ENCODE measurements at places on chromosomes 12 and 14.

DNA sequence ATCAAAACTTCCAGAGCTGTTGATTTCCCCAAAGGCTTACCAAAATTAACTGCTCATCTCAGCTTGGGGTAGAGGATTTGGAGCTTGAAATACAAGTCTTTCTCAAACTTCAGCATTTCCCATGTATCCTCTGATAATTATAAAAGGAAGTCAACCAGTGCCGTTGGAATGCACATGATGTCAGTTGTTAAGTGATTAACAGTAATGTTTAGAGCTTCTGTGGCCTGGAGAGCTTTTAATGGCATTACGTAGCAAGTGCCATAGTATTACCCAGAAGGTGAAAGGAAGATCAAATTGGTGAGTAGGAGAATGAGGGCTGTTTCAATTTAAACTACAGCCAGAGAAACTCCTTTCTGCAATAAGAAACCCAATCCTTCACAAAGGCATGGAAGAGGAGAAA lies 62.5 kb upstream of the PTPRR start:
- no peak for DNase-seq

- no peak for DNase-seq
These were observed 203.3 kb upstream of the NUDT4 start for GRCh38 chr12:93174473-93174872.

GRCh38 chr14:33118668-33119067 lies 180.0 kb downstream of the NPAS3 start:
- DNase-seq = no peak

DNA sequence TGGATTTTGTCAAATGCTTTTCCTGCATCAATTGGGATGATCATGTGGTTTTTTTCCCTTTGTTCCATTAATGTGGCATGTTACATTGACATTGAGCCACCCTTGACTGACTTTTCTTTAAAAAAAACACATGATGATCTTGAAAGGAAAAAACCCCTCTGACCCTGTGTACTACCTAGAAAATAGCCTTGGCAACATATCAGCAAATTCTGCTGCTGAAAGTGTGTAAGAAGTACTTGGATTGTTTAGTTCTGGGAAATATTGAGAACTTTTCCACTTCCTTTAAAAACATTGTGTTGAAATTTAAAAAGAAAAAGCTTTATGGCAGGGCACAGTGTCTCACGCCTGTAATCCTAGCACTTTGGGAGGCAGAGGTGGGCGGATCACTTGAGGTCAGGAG lies 20.7 kb downstream of the ACACB start:
- DNase-seq = no peak

DNA sequence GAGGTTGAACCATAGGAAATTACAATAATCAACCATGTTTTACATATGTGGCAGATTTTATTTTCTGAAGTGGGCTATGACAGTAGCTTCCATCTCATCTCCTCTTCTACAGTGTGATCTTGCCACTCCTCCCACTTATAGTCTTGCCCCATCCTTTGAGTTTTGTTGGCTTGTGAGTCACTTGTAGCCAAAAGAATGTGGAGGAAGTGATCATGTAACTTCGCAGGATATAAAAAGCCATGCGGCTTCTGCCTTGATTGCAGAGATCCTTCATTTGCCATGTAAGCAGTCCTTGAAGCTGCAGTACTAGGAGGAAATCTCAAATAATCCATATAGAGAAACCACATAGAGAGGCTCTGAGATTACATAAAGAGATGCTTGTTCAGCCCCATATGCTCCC lies 13.7 kb upstream of the ZNF84 start:
- no peak for DNase-seq

DNA sequence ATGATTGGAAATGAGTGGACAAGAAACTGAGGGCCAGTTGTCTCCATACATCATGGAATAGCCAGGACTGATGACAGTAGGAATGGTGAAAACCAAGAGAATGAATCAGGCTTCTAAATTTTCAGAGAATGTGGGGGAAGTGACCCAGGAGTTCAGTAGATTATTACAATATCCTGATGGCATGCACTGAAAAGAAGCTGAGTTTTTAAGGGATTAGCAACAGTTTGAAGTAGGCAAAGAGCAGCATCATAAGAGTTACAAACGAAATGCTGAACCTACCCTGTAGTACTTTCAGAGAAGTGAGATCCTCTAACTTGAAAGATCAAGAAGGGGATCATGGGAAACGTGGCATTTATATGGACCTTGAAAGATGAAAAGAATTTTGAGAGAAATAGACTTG lies 13.2 kb downstream of the SLC2A14 start:
- DNase-seq = no peak

DNA sequence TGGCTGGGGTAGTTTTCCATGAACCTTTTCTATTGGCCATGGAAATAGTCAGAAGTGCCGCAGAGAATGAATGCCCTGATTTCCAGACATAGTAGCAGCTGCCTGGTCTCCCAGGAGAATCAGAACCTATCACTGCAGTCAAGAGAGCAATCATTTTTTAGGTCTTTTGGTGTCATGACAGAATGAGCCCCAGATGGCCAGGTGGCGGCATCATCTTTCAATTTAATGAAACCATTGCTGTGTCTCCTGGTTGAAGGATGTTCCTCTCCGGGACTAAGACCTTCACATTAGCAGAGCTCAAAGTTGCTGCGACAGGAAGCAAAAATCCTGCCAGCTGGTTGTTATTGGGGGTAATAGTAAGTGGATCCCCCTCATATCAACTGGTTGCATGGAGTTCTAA lies 18.8 kb downstream of the TNFAIP2 start:
- no peak for DNase-seq

GRCh38 chr12:115771065-115771464 lies 506.4 kb downstream of the MED13L start:
- no peak for DNase-seq

DNA sequence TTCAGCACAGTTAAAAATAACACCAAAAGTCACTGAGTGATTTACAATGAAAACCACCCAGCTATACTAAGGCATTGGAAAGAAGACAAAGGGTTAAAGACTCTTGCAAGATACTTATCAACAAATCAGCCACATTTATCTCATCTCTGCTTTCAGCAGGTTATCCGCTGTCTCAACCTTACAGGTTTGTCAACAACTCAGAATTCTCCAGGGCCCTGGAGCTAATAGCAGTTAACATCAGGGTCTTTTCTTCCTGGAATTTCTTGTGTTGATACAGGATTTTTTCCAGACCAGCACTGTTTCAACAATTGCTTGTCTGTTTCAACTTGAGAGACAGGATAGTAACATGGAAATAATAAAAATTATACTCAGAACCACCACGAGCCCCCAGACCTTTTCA lies 3.5 kb downstream of the PKP2 start:
- no peak for DNase-seq

GRCh38 chr12:43169115-43169681 lies 382.8 kb downstream of the ADAMTS20 start:
- no peak for DNase-seq

DNA sequence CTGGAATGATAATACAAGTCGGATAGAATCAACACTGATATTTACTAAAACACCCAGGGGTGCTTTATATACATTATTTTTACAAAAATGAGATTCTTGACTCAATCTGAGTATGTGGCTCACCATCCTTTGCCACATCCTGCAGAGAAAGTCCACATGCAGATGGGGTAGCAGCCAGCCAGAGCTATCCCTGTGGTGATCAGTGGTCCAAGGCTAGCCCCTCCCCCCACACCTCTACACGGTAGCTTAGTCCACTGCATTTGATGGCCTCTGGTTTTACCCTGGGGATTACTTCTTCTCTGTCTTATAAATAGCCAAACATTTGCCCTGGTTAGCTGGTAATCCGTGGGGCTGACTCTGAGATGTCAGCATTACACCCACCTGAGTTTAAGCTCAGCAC lies 28.1 kb upstream of the TTC7B start:
- DNase-seq = no peak

GRCh38 chr12:66168410-66168809 lies 1.4 kb downstream of the TMBIM4 start:
- DNase-seq = no peak

- no peak for DNase-seq
These were observed 50.7 kb upstream of the ATF7IP start for GRCh38 chr12:14314801-14315200.

- DNase-seq = no peak
These were observed at the start of gene JPH4 for GRCh38 chr14:23578560-23579310. JPH4 (minus strand) TSS chr14:23578790; CDS start chr14:23577453, 1,337 bp downstream.

DNA sequence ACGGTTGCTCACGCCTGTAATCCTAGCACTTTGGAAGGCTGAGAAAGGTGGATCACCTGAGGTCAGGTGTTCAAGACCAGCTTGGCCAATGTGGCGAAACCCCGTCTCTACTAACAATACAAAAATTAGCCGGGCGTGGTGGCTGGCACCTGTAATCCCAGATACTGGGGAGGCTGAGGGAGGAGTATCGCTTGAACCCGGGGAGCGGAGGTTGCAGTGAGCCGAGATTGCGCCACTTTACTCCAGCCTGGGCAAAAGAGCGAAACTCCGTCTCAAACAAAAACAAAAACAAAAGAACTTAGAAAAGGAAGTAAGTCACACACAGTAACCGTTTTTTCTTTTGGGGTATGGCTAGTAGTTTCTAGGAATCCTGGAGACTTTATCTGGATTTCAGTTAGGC lies 1.7 kb upstream of the PALS1 start:
- DNase-seq = no peak

GRCh38 chr12:28563286-28563685 lies 373.0 kb downstream of the CCDC91 start:
- DNase-seq = no peak

DNA sequence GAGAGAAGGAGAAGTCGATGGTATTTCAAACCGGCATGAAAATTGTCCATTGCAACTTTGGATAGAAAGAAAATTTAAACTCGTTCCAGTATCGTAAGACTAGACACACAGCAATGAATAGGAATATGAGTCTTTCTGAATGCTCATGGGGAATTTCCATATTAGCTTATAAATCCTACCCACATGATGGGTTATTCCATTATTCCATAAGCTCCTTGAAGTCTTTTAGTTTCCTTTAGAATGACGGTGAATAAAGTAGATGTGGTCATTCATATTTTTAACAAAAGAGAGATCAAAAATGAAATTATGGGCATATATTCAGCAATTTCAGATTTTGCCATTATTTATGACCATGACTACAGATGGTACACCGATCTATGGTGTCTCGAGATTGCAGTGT lies 163.4 kb upstream of the HMGA2 start:
- DNase-seq = no peak

GRCh38 chr12:40286583-40286982 lies 61.8 kb downstream of the LRRK2 start:
- DNase-seq = no peak

DNA sequence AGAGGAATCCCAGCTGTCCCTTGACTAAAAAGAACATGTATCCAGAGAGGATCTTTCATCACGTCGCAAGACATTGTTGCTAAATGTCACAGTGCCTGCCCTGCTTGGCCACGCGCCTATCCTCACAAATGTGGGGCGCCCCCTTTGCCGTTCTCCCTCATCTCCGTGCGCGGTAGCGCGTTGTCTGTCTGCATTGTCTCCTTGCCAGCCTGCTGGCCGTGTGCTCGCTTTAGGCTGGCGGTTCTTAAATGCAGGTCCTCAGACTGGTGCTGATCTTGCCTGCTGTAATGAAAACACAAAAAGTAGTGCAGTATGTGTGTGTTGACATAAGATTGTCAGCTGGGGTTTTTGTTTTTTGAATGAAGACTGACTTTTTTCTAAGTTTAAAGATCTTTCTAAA lies 198.2 kb upstream of the RGS6 start:
- DNase-seq = no peak

GRCh38 chr14:104432611-104433231 lies 146.8 kb upstream of the C14orf180 start:
- DNase-seq = no peak

- DNase-seq = no peak
These were observed 79.9 kb downstream of the BCL11B start for GRCh38 chr14:99192028-99192621.

GRCh38 chr14:64507376-64508156 lies 3.0 kb downstream of the ZBTB1 start:
- DNase-seq = no peak

- no peak for DNase-seq
These were observed 733 bp upstream of the PPFIBP1 start for GRCh38 chr12:27523305-27523641.

- no peak for DNase-seq
These were observed 522.1 kb downstream of the TMEM132D start for GRCh38 chr12:129381715-129382114.

DNA sequence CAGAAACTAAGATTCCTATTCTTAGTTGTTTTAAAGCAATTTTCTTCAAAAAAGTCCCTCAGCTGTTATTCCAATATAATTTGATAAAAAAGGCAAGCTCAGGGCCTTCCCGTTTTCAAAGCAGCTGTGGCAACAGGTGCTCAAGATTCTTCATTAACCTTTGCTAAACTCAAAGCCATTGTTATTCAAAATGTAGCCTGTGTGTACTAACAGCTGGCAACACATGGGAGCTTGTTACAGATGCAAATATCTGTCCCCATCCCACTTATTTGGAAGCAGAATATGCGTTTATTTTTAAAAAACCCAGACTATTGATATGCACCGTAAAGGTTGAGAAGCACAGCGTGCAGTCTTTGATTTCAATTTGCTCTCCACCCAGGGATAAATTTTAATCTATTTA lies 210.4 kb upstream of the SYT10 start:
- DNase-seq = no peak

DNA sequence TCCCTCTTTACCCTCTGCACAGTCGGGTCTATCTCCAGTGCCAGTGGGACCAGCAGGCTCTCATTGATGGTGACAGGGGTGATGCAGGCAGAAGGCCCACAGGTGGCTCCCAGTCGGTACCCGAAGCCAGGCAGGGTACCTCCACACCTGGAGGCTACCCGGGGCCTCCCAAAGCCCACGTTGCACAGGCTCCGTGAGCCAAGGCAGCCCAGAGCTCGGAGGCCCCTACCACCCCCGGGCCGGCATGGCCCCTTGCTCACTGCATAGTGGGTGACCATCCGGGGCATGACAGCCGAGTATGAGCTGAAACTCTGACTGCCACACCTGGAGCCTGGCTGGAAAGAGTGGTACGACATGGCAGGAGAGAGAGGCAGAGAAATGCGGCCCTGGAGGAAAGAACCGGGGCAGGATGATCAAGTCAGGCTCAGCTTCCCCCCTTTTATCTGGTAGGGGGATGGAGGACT lies at the start of gene KRT82:
Gene KRT82 (minus strand): TSS at position 414 of the 464 bp plus-strand sequence. CDS start 58 bp downstream, at position 356.
- no peak for DNase-seq

DNA sequence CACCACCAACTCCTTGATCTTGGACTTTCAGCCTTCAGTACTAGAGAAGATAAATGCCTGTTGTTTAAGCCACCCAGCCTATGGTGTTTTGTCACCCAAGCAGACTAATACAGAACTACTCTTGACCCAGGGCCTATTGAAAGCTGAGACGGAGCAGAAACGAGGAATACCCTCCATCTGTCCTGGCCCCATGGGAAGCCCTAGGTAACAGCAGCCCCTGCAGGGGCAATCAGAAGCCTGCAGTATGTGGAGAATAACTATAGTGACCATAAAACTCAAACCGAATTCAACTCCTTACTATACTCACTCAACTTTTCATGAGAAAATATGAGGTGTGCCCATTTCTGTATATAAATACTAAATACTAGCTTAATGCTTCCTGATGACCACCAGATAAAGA lies 307.4 kb downstream of the NUAK1 start:
- DNase-seq = no peak
